ENCODE measurements at places on chromosomes 16 and 17. TPM values are rescaled to one million over a fixed set of nuclear protein-coding genes. Genes with fewer than 3 reads are reported as not detected.

- H3K4me1 ChIP-seq, result no peaks in the 10 kb centered on the region
- H3K27ac ChIP-seq, result no peak overlapping the region
- H3K4me3 ChIP-seq, result no peak overlapping the region
- no peaks in the 10 kb centered on the region for H3K36me3 ChIP-seq
- no peaks in the 10 kb centered on the region for H3K27me3 ChIP-seq
- no peak for DNase-seq
Observed at GRCh38 chr16:48511071-48511540, 98.9 kb downstream of the N4BP1 start.

Gene MYH13
- total RNA-seq, result not detected

DNA sequence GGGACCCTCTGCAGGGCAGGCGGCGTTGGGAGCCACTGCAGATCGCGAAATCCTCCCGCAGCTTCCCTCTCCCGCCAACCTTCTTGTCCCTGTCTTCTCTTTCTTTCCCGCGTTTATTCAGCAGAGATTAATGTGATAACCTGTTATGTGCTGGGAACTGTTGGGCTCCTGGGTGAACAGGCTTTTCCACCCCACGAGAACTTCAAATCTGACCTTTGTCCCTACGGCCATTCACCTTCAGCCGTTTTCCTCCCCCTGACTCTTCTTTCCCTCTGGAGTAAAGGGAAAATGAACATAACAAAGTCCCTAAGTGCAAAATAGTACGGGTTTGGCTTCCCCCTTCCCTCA, 15.2 kb upstream of the KPNA2 start:
- H3K27me3 ChIP-seq, result no peaks in the 10 kb centered on the region
- H3K27ac ChIP-seq, result peak overlapping the region; percentile 84
- no peaks in the 10 kb centered on the region for H3K4me1 ChIP-seq
- H3K36me3 ChIP-seq, result no peaks in the 10 kb centered on the region

DNA sequence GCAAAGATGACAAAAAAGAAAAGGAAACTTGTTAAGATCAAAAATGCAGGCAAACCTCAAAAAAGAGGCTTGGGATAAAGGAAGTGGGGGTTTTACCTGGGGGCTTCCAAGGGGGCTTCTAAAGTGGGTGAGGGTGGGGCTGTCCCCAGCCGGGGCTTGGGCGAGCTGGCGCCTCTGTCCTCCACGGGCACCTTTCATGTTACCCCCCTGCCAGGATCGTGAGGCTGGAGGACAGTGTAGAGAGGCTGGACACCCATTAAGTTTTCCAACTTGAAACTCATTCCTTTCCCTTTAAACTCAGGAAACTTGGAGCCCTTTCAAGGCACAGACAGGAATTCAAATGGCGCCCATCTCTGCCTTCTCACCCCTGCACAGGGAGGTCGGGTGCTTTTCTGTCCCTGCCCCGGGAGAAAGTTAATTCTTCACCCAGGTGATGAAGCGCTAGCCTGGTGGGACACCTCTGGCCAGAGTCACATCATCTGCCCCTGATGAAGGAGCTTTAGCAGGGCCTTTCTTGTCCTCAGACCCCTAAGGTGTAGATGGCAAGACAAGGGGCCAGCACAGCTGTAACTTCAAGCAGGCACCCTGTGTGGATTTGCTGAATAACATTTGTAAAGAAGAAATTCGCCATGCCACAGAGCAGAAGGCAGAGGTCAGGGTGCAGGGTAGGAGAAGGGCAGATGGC, 87.3 kb downstream of the C16orf78 start:
- DNase-seq, result peak; percentile 12
- no peaks in the 10 kb centered on the region for H3K27me3 ChIP-seq
- H3K36me3 ChIP-seq, result no peaks in the 10 kb centered on the region
- H3K27ac ChIP-seq, result no peak overlapping the region
- H3K4me3 ChIP-seq, result no peak overlapping the region
- no peaks in the 10 kb centered on the region for H3K4me1 ChIP-seq

DNA sequence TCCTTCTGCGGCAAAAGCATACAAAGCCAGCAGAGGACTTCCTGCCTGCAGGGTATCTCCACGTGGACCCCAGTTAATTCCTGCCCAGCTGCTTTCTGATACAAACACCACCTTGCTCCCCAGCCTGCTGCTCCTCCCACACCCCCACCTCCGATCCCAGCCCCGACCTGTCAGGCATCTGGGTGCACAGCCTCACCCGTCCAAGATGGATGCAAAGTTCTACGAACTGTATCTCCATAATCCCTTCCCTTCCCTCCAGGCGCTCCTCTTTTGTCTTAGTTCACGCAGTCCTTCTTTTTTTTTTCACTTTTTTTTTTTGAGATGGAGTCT, 15.6 kb upstream of the FOXJ1 start:
- H3K27me3 ChIP-seq, result no peaks in the 10 kb centered on the region
- H3K36me3 ChIP-seq, result no peaks in the 10 kb centered on the region
- no peaks in the 10 kb centered on the region for H3K4me1 ChIP-seq
- no peak overlapping the region for H3K4me3 ChIP-seq

DNA sequence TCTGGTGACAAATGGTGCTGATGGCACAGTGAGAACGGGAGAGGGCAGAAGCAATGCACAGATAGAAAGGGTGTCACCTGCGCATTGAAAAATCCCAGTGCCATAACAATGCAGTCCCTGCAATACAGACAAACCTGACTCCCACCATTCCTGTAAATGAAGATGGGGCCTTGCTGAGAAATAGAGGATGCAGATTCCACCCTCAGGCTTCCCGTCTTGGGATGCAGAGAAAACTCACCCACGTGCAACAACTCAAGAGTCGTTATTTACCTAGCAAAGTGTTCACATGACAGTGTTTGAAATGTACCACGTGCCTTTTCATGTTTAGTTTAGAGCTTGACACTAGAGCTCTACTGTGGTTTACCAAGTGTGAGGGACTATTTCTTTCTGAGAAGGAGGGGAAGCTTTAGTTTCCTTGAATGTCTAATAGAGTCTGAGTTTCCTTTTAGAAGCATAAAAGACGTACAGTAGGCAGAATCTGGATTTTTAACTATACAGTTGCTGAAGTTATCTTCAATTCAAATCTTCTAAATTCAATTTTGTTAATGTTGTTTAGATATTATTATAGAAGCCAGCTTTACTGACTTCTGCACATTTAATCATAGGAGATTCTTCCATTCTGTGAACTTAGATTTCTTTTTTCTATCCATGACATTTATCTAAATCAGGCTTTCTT, 35.6 kb downstream of the WWOX start:
- H3K27ac ChIP-seq, result no peak overlapping the region
- DNase-seq, result no peak
- no peak overlapping the region for H3K4me3 ChIP-seq
- no peaks in the 10 kb centered on the region for H3K36me3 ChIP-seq
- no peaks in the 10 kb centered on the region for H3K27me3 ChIP-seq
- no peaks in the 10 kb centered on the region for H3K4me1 ChIP-seq

Gene DPEP3
- not detected for total RNA-seq

Gene ODAD4
- 0.15 TPM for total RNA-seq

Gene SHCBP1
- total RNA-seq, result 25.1 TPM

Gene TNP2
- not detected for total RNA-seq

Gene SLFN14
- total RNA-seq, result not detected

- no peak overlapping the region for H3K27ac ChIP-seq
- no peaks in the 10 kb centered on the region for H3K36me3 ChIP-seq
- no peak for DNase-seq
Observed at GRCh38 chr16:29864205-29864604, 1.2 kb upstream of the CDIPT start.

Gene MYL11
- total RNA-seq, result 1.1 TPM

Gene MRPS34
- total RNA-seq, result 227 TPM

Gene MYO15B
- 210 TPM for total RNA-seq

GRCh38 chr16:76976101-76976500, 214.9 kb upstream of the MON1B start:
- no peaks in the 10 kb centered on the region for H3K4me1 ChIP-seq
- no peaks in the 10 kb centered on the region for H3K27me3 ChIP-seq
- no peak overlapping the region for H3K4me3 ChIP-seq
- DNase-seq, result no peak
- no peak overlapping the region for H3K27ac ChIP-seq

Gene UBE2Z
- total RNA-seq, result 68.1 TPM

DNA sequence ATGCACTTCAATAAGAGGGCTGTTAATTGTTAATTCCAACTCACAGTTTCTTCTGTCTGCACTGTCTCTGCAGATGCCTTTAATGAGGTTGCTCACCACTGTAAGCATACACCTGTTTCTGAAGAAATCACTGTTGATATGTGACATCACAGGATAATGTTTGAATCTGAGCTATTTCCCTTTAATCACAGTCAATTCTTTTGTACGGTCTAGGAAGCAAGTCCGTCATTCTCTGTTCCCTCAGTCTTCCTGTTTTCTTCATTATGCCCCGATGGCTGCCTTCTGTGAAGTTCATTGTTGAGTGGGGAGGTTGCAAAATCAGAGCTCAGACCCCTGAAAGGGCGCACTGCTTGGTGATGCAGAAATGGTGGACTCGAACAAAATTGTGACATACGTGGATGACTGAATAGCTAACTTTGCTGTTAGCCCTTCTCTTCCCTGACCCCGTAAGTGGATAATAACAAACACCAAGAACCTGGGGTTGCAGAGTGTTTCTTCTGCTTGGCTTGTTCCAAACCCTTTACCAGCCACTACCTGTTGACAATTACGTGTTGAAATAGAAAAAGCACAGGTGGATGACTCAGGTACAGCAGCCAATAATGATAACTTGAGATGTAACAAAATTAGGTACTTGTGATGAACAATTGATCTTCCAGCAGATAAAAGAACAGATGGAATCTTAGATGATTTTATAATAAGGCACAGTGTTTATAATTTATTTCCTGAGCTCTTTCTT, 71.9 kb upstream of the AXIN2 start:
- no peak for DNase-seq
- H3K4me3 ChIP-seq, result no peak overlapping the region
- peak overlapping the region; percentile 15 for H3K27ac ChIP-seq
- H3K27me3 ChIP-seq, result no peaks in the 10 kb centered on the region
- no peaks in the 10 kb centered on the region for H3K4me1 ChIP-seq
- no peaks in the 10 kb centered on the region for H3K36me3 ChIP-seq

DNA sequence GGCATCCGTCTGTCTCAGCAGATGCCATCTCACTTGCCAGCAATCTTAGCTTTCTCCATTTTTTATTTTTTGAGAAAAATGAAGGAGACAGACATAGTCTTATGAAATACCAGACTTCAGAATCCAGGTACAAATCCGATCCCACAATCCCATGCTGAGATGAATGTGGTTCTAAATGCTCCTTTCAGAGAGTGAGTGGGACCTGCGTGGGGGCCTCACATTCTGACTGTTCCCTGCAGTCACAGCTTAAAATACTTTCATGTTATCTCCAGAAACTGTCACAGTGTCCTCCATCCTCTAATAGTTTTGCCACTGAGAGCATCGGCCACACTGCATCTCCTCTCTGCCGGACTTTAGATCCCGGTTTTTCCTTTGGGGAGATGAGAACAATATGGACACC, 34.9 kb upstream of the ENDOV start:
- no peaks in the 10 kb centered on the region for H3K27me3 ChIP-seq
- H3K4me1 ChIP-seq, result no peaks in the 10 kb centered on the region
- H3K4me3 ChIP-seq, result no peak overlapping the region
- DNase-seq, result no peak
- H3K36me3 ChIP-seq, result peaks cover 32% of the 10 kb centered on the region

GRCh38 chr16:53220585-53220984, 165.8 kb downstream of the CHD9 start:
- no peaks in the 10 kb centered on the region for H3K36me3 ChIP-seq
- DNase-seq, result no peak
- H3K27me3 ChIP-seq, result no peaks in the 10 kb centered on the region
- H3K4me3 ChIP-seq, result no peak overlapping the region
- peak overlapping the region; percentile 3 for H3K27ac ChIP-seq

Gene NPIPA8
- total RNA-seq, result 1.2 TPM

Gene NHLRC4
- 0.32 TPM for total RNA-seq

DNA sequence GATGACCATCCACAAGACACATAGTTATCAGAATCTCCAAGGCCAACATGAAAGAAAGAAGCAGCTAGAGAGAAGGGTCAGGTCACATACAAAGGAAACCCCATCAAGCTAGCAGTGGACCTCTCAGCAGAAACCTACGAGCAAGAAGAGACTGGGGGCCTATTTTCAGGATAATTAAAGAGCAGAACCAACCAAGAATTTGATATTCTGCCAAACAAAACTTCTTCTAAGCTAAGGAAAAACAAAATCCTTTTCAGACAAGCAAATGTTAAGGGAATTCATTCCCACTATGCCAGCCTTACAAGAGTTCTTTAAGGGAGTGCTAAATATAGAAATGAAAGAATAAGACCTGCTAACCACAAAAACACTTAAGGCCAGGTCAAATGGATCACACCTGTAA, 47.8 kb downstream of the ITFG1 start:
- no peaks in the 10 kb centered on the region for H3K36me3 ChIP-seq
- no peak for DNase-seq
- H3K4me3 ChIP-seq, result no peak overlapping the region
- no peaks in the 10 kb centered on the region for H3K4me1 ChIP-seq
- H3K27me3 ChIP-seq, result no peaks in the 10 kb centered on the region
- H3K27ac ChIP-seq, result no peak overlapping the region

DNA sequence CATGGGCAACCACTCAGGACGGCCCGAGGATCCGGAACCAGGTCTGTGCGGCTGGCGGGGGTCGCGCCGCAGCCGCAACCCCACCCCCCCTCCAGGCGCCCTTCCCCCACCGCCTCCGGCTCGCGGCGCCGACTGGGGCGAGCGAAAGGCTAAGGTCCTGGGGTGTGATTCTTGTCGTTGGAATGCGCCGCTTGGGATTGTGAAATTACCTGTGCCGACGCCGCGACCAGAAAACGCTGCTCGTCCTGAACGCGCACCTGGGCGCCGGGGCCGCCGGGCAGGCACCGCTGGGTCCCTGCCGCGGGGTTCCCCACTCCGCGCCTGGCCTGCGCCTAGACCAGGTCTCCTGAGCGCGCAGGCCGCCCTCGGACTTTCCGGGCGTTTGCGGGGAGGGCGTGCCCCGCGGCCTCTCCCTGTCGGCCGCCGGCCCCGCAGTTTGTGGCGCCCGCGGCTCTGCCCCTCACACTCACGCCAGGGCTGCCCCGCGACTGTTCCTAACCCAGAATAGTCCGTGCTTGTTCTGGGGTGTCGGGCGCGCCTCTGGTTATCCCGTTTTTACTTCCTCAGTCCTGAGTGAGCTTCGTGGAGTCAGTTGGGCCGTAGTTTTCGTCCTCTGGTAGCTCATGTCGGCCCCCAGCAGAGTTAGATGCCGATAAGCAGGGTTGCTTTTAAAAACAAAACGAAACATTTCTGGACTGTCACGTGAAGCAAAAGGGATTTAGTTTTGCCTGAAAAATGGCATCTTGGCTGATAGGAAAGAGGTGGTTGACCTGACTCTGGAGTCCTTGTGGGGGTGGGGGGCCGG, 147.2 kb downstream of the SPECC1 start:
- no peaks in the 10 kb centered on the region for H3K36me3 ChIP-seq
- peak overlapping the region; percentile 86 for H3K27ac ChIP-seq

Data from colonic mucosa (tissue), 4 donors.